ENCODE measurements at places on chromosomes 7 and 10. TPM values are rescaled to one million over a fixed set of nuclear protein-coding genes. Genes with fewer than 3 reads are reported as not detected.

DNA sequence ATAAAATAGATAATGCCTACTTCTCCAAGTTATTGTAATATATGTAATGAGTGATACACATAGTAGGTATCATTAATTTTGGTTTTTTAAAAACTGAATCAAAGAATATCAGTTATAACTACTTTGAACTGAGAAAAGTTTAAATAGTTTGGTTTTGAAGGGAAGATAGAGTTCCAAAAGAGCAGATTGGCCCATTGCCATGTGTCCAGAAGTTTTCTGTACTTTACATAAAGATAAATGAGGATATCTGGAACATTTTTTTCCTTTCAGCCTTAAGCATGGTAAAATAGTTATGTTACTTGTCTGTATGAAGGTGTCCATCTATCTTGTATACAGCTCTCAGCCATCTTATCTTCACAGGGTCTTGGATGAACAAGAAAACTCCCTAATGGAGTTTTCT lies 97.9 kb upstream of the MXI1 start:
- DNase-seq = no peak

GRCh38 chr7:96177353-96177752 lies 144.5 kb downstream of the SLC25A13 start:
- no peak for DNase-seq

DNA sequence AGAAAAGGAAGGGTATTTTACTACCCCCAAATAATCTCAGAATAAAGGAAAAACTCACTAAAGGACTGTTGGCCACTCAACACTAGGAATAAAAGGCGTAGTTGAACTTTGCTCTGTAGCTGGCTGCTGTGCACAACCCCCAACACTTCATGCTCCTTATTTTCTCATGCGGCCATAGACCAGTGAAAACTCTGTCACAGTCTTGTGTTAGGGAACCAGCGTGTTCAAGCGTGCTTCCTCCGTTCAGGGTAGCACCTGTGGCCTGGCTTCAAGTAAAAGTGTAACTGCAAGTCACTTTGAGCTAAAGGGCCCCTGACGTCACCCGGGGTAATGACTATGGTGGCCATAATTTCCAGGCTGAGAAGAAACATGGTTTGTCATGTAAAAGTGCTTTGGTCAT lies 27.0 kb downstream of the BLNK start:
- no peak for DNase-seq

DNA sequence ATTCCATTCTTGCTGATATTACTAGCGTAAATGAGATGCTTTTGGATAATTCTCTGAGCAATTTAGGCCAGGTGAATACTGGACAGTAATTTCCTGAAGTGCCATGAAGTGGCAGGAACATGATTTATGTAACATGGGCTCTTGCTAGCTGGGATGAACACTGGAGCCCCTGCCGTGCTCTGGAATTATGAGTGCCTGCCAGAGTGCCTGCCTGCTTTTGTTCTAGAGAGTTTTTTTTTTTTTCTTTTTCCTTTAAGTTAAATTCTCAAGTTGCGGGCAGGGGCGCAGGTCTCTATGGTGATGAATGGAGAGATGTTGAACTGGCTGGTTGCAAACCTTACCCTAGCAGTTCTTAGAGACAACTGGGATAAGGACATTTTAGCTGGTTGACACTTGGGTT lies 165.9 kb downstream of the AUTS2 start:
- DNase-seq = no peak

- DNase-seq = no peak
Measured at GRCh38 chr7:141573511-141573910, 22.3 kb downstream of the AGK start.

GRCh38 chr7:34131371-34131770 lies 226.0 kb downstream of the BMPER start:
- DNase-seq = no peak

GRCh38 chr10:97333601-97334369 lies 744 bp downstream of the FRAT2 start:
- peak; percentile 79 for DNase-seq

The MTG1 gene
- total RNA-seq = 74.2 TPM

The PALD1 gene
- total RNA-seq = 13.7 TPM

The ZFAND2A gene
- 15.4 TPM for total RNA-seq

The INSIG1 gene
- total RNA-seq = 41.5 TPM

The PTF1A gene
- not detected for total RNA-seq

The ZNF37A gene
- total RNA-seq = 11.0 TPM

The HMX2 gene
- not detected for total RNA-seq

The NYAP1 gene
- total RNA-seq = 7.6 TPM
